ENCODE measurements at places on chromosomes 5 and 9.
A peak's percentile ranks its signal among the peaks of the same experiment; 100 is the strongest.

GRCh38 chr5:40796487-40796889 lies 1.7 kb downstream of the PRKAA1 start:
- no peak for DNase-seq

- DNase-seq, result no peak
Measured at GRCh38 chr5:174047472-174048099, 2.1 kb downstream of the NSG2 start.

- DNase-seq, result no peak
Measured at GRCh38 chr9:131682261-131682660, 57.6 kb downstream of the RAPGEF1 start.

- DNase-seq, result no peak
Measured at GRCh38 chr9:132776268-132776667, 101.8 kb downstream of the AK8 start.

DNA sequence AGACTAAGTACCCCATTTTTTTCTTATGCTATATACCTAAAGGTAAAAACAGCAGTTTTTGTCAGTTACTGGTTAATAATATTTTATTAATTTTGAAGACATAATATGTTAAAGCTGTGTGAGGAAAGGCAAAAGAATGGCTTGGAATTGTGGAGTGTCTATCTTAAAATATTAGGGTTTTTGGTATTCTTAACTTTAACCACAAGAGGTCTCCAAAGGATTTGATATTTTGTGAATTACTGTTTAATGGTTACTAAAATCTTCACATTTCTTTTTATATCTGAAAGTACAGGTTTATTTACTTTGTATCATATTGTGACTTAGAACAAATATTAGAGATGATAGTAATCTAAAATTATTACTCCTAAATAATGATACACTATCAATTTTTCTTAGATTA lies 32.0 kb upstream of the DHFR start:
- no peak for DNase-seq

DNA sequence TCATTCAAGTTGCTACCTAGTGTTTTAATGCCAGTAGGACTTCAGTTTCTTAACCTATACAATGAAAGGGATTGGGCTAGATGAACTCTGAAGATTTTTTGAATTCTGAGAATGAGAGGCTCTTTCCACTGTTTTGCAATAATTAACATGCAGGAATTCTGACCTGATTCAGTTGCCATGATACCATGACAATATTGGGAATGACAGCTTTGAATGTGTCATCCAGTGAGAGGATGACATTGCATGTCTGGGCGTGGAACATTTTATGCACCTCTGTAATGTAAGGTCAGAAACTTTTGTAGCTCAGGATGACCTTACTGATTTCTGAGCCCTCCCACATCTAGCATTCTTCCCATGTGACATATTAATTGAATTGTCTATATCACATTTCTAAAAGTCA lies 30.6 kb upstream of the SPINK5 start:
- no peak for DNase-seq

DNA sequence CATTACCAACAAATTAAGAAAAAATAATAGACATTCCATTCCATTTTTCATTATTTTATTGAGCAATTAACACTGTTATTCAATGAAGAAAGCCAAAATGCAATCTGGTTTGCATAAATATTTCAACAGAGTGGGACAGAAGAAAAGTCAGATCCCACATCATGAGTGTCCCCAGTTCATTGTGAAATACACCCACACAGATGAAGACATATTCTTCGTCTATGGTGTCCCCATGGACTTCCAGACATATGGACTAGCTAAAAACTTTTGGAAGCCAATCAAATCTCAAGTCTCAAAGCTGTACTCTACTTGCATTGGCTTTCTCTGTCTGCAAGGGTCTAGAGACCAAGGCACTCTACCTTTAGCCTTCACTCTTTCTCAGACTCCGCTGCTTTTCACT lies 194.3 kb downstream of the SEMA5A start:
- no peak for DNase-seq

GRCh38 chr5:66969963-66970362 lies 226.6 kb downstream of the CD180 start:
- no peak for DNase-seq

DNA sequence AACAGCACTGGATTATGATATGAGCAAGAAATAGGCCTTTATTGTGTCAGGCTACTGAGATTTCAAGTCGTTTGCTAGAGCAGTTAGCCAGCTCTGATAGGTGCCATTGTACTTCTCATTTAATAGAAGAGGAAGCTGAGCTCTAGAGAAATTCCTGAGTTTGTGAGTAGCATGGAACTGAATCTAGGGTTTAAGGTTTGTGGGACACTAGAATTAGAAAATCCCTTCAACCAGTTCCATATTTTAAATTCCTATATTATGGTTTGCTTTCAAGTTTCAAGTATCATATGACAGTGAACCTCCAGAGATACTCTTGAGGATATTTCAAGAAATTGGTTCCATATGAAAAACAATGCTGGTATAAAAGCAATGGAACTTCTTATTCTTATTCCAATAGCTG lies 87.6 kb downstream of the ANKRD55 start:
- no peak for DNase-seq

DNA sequence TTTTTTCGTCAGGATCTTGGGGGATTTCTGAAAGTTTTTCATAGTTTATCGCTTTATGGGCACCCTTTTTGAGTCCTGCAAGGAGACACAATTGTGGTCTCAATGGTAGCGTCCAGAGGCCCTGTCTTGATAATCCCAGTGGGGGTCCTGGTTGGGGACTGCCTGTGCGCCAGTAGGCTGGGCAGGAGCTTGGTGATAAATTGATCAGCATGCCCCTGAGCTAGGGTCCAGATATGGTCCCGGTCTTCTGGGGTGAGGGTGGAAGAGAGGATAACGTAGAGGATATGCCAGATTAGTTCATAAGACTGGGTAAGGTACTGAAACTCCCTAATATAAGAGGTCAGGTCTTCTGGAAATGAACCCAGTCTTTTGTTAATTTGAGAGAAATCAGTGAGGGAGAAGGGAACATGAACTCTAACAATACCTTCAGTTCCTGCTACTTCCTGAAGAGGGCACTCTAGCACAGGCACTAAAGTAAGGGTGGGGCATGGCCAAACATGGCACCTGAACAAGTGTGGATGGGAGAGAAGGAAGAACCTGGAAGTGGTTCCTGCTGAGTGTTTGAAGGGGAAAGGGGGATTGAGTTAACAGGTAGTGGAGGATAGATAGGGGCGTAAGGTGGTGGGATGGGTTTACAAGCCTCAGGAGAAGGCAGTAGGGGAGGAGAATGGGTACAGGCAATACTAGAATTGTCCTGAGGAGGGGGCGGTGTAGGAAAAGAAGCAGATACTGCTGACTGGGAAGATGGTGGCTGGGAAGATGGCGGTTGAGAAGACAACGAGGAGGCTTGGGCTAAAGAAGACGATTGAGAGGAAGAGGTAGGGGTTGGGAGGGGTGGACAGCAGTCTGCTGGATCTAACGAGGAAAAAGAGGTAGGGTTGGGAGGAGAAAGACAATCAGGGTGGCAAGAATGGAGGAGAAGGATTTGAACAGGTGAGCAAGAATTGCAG lies 33.8 kb upstream of the ANXA2R start:
- DNase-seq, result peak; percentile 28

GRCh38 chr5:127959152-127959764 lies 124.3 kb upstream of the SLC12A2 start:
- DNase-seq, result no peak

DNA sequence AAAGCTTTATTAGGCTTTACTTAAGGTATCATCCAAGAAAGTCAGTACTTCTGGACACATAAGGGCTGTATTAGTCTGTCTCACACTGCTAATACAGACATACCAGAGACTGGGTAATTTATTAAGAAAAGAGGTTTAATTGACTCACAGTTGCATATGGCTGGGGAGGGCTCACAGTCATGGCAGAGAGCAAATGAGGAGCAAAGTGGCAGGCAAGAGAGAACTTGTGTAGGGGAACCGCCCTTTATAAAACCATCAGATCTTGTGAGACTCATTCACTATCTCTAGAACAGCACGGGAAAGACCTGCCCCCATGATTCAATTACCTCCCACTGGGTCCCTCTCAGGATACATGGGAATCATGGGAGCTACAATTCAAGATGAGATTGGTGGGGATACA lies 49.2 kb upstream of the SLC44A1 start:
- DNase-seq, result no peak

DNA sequence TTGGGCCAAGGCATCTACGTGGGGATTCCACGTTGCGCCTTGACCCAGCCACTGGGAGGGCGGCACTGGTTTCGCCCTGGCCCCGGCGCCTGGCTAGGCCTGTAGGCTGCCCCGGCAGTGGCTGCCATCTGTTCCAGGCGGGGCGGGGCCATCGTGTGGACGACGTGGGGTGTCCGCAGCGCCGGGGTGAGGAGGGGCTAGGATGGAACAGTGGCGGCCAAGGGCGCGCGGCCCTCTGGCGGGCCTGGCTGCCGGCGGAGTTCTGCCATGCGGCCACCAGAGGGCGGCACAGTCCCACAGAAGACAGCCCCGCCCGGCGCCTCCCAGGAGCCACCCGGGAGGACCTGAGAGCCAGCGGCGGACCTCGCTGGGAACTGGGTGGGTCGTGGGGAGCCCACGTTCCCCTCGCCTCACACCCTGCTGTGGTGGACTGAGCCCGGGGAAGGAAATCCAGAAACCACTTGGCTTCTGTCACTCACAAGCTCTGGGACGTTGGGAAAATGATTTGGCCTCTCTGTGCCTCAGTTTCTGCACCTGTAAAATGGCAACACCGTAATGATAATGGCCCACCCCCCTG lies 22.6 kb upstream of the RAPGEF1 start:
- DNase-seq, result peak; percentile 81

DNA sequence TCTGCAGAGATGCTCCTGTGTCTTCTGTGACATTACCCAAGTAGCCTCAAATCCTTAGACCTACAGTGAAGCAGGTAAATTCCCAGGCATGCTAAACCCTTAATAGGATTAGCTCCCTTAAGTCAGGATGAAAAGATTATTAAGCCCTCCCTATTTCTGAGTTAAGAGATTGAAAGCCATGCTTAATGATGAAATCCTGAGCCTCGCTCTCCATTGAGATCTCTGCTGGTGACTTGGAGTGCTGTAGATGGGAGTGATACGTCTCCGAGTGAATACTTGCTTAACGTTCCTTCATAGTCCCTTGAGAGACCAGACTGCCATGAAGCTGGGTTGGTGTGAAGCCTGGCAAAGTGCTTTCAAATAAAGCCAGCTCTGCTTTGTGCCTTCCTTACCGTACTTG lies 34.2 kb downstream of the AOPEP start:
- DNase-seq, result no peak

- no peak for DNase-seq
Measured at GRCh38 chr9:2524601-2525000, 97.0 kb upstream of the VLDLR start.

- no peak for DNase-seq
Measured at GRCh38 chr5:37015795-37016666, 139.5 kb downstream of the NIPBL start.

GRCh38 chr9:101121836-101122399 lies 93.4 kb downstream of the PLPPR1 start:
- DNase-seq, result no peak

GRCh38 chr5:159768243-159768642 lies 148.0 kb upstream of the ADRA1B start:
- no peak for DNase-seq

DNA sequence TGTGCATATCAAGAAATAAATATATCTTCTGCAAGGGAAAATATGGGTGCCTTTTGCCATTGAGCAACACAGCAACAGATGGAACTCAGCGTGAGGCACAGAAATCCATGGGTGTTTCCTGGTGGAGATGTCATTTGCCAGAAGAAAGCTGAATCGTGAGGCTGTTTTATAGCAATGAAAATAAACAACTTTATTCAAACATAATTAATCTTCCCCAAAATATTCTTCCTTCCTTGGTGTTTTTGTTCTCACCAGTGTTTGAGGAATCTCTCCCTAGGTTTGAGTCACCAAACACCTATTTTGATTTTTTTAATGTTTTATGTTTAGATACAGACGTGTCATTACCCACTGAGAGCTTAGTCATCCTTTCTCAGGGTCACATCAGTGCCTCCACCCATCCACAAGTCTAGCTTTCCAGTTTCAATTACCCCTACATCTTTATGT lies 65.8 kb upstream of the PAPPA start:
- DNase-seq, result no peak

- no peak for DNase-seq
Measured at GRCh38 chr9:74543145-74543544, 46.0 kb downstream of the RORB start.

GRCh38 chr5:149959406-149960236 lies 937 bp upstream of the SLC26A2 start:
- DNase-seq, result peak; percentile 46

DNA sequence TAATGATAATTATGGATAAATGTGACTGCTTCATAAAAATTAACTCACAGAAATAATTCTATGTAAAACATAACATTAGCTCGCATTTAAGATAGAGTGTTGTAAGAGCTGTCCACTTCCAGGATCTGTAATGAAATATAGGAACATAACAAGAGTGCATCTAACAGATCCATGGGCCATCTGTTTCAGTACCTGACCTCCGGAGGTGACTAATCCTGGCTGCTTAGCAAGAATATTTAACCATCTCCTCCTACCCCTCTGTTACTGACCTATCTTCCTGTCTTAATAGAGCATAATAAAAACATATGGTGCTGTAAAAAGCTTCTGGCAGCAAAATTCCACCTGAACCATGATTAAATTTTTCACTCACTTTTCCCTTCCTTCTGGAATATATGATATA lies 7.1 kb downstream of the PLCXD3 start:
- no peak for DNase-seq

- DNase-seq, result no peak
Measured at GRCh38 chr9:112556497-112557442, 70.1 kb downstream of the KIAA1958 start.

GRCh38 chr5:73180566-73180965 lies 7.6 kb downstream of the TMEM174 start:
- DNase-seq, result no peak

Data from activated CD8-positive, alpha-beta memory T cell treated with anti-CD3 and anti-CD28 coated beads, Interleukin-2, amount 50 U/mL, for 4 hours (primary cell).